Stimulated activated CD4-positive, alpha-beta T cell treated with anti-CD3 and anti-CD28 coated beads, Interleukin-2, amount 100 ng/mL, for 24 hours (primary cell): ENCODE measurements at places on chromosomes 13 and 19.

- peak; percentile 91 for DNase-seq
Measured at GRCh38 chr19:56538254-56538760, 441 bp upstream of the ZFP28 start.

DNA sequence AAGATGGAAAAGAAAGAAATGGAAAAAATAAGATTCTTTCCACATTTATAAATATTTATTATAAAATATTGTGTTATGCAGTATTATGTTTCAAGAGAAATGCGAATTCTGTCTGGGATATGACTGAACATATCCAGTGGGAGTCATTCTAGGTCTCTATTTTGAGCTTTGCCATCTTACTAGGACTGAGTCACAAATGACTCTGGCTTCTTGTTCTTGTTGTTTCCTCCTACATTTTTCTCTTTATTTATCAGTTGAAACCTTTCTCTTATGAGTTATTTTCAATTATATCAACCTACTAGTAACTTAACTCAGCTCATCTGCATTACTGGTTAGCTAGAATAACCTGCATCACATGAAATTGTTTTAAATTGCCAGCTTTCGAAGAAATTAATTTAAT is 1247.3 kb downstream of the SLITRK1 start:
- no peak for DNase-seq

GRCh38 chr19:3932931-3933810 is at the start of gene NMRK2:
Gene NMRK2, plus strand, starts transcription at chr19:3933069. Its CDS starts 603 bp downstream, at chr19:3933672.
- DNase-seq: no peak

DNA sequence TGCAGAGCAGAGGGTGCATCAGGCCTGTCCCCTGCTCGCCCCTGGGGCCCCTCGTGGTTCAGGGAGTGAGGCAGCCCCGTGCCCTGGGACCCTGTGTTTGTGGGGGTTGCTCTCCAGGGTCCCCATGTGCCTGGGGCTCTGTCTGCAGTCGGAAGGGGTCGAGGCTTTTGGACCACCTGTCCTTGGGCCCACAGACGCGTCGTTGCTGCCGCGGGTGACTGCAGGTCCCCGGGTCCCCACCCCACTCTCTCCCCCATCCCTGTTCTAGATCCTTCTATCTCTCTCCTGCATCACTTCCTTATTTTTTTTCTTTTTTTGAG is 1.9 kb downstream of the PCSK4 start:
- no peak for DNase-seq

- DNase-seq: no peak
Measured at GRCh38 chr19:1567116-1567847, 843 bp downstream of the MEX3D start.

DNA sequence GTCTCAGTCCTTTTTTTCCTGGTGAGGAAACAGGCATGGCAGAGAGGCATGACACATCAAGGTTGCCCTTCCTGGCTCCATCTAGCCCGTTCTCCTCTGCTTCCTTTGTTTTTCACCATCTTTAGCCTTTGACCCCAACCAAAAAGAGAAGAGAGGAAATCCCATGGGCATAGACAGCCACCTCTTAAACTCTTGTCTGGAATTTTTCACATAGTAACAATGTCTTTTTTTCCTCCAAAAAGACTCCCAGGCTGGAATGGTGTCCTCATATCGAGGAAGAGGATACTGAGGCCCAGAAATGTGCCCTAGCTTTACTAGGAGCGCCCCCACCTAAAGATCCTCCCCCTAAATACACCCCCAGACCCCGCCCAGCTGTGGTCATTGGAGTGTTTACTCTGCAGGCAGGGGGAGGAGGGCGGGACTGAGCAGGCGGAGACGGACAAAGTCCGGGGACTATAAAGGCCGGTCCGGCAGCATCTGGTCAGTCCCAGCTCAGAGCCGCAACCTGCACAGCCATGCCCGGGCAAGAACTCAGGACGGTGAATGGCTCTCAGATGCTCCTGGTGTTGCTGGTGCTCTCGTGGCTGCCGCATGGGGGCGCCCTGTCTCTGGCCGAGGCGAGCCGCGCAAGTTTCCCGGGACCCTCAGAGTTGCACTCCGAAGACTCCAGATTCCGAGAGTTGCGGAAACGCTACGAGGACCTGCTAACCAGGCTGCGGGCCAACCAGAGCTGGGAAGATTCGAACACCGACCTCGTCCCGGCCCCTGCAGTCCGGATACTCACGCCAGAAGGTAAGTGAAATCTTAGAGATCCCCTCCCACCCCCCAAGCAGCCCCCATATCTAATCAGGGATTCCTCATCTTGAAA is at the start of gene GDF15:
TSS of gene GDF15 (plus strand) at position 484 of the 868 bp plus-strand sequence. CDS start at position 516, 32 bp downstream.
- DNase-seq: peak; percentile 53

GRCh38 chr13:100179276-100179675 is 90.4 kb downstream of the PCCA start:
- DNase-seq: no peak

DNA sequence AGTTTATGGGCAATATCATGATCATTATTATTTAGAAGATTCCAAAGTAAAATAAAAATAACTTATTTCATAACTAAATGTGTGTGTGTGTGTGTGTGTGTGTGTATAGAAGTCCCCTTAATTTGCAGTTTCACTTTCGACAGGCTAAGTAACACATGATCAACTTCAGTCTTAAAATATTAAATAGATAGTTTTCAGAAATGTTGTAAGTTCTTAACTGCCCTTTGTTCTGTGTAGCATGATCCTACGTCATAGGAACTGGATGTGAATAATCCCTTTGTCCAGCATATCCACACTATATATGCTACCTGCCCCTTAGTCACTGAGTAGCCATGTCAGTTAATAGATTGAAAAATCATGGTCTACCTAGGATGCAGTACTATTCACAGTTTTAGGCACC is 1863.5 kb upstream of the PCDH20 start:
- DNase-seq: no peak

DNA sequence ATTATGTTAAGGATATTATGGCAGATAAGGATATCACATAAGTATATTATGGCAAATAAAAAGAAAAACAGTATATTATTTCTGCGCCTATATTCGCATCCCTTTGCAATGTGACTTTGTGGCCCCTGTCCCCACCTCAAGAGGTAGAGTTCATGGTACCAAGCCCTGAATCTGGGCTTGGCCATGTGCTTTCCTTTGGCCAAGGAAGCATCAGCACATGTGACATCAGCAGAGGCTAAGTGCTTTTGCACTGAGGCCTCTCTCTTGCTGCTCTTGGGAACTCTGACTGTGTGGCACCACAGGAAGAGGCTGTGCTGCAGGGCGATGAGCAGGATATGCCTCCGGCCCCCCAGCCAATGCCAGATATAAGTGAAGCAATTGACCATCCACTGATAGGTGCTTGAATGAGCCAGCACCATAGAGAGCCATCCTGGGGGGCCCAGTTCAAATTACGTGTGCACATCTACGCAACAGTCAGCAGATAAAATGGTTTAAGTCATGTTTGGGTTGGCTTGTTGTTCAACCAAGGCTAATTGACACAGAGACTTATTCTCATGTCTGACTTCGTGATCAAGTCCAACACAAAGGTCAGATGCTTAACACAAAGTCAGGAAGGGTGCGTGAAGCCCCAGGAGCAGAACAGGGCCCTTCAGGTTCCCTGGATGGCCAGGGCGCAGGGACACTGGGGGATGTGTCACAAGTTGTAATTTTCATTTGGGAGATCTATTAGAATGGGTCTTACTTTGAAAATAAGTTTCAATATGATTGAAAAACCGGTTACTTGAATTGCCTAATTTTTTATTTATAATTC is 173.3 kb downstream of the COL4A1 start:
- no peak for DNase-seq

DNA sequence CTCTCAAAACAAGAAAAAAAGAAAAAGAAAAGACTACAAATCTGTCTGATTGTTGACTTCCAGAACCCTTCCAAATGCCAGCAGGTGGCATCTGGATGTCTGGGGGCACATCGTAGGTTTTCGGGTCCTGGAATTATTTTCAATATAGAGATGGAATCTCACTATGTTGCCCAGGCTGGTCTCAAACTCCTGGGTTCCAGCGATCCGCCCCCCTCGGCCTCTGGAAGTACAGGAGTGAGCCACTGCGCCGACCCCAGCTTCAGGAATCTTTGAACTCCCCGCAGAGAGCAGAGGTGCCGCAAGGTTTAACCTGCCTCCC is 567 bp upstream of the B3GNT3 start:
- no peak for DNase-seq

DNA sequence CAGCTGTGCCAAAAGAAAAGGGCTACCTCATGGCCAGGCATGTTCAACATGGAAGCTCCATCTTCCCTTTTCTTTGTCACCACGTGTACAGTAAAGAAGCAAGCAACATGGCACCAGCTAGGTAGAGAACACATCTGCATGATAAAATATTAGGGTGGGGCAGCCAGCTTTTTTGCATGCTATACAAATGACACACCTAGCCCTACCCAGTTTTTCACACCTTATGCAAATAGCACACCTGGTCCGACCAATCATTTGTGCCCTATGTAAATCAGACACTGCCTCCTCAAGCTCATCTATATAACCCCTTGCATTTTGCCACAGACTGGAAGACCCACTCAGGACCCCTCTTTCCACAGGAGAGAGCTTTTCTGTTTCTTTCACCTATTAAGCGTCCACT is 85.5 kb downstream of the STOML3 start:
- no peak for DNase-seq

DNA sequence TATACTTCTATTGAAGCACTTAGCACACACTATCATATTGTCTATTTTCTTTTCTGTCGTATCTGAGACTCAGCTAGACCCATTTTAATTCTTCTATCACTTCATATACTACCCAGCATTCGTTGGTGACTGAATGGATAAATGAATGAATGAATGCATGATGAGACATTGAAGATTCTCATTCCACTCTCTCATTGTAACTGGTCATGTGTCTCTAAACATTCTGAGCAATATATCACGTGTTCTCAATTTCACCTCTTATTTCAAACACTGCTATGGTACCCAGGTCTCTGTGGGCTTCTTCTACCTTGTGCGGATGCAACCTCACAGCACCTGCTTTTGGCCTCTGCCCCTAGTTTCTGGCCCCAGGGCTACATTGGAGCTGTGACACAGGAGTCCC is 65.2 kb upstream of the USPL1 start:
- no peak for DNase-seq

DNA sequence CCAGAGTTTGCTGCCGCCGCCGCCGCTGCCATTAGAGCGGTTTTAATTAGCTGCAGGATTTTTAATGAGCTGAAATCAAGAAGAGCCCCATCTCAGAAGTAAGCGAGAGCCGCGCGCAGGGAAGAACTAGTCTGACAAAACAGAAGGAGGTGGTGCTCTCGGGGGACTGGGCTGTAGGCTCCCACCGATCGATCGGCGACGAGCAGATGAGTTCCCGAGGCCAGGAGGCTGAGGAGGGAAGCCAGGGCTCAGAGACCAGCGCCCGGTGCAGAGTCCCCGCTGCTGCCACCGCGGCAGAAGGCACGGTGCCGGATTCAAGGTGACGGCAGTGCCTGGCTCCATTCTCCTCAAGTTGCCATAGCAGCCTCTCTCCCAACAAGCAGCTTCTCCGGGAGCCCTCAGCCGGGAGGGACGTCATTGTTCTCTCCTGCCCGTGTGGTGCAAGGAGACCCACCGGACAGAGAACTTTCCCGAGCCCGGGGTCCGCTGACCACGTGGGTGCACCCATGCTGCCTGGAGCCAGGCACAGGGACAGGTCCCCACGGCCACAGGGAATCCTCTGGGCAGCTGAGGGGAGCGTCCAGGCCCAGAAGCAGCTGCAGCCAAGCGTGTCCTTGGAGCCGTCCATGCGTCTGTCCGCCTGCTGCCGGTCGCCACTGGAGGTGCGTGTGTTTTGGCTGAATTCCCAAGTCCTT is 62.9 kb downstream of the CHST8 start:
- no peak for DNase-seq

- DNase-seq: no peak
Measured at GRCh38 chr19:47589824-47590223, 16.9 kb upstream of the ZNF541 start.
